Nucleus accumbens (tissue), 56 donors: ENCODE measurements at places on chromosomes 2 and 18.

- no peak for DNase-seq
Measured at GRCh38 chr2:29110916-29111535, 4.2 kb upstream of the CLIP4 start.

DNA sequence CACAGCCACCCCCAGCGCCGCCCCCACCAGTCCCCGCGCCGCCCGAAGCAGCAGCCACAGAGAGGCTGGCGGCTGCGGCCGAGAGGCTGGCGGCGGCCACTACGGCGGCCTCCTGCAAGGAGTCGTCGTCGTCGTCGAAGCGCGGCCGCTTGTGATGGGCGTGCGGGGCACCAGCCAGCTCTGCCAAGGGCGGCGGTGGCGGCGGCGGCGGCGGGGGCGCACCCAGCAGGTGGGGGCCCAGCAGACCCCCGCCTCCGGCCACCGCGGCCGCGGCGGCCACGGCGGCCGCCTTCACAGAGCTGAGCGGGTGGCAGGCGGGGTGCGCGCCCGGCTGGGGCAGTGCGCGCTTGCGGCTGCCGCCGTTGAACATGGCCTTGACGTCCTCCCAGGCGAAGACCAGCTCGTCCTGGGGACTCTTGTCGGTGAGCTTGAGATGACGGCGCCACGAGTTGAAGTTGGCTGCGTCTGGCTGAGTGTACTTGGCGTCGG, 3.3 kb downstream of the SKOR2 start:
- no peak for DNase-seq

GRCh38 chr2:104766683-104767082, 87.2 kb upstream of the POU3F3 start:
- DNase-seq, result no peak

DNA sequence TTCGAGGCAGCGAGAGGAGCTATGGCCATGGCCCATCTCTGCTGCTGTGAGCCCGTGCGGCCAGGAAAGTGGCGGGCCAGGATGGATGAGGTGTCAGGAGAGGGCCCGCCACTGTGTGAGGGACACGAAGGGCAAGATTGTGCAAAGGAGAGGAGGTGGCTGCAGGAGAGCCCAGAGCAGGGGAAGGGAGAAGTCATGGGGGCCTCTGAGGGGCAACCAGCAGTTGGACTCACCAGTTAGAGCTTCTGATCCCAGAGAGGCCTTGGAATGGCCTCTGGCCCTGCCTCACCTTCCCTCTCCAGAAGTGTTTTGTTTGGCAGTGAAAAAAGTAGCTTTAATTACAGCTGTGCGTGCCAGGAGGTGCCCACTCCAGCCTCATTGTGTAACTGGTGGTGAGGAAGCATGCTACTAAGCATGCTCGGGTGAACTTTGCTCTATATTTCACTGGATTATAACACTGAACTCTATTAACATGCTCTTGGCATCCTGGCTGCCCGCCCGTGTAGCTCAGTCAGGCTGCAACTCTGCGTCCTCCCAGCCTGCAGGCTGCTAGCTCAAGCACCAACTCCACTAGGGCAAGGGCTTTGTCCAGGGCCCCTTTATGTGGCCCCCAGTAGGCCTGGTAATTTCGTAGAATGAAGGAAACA, 34.2 kb downstream of the IMPA2 start:
- DNase-seq, result no peak

GRCh38 chr2:26471766-26472706, 5.9 kb downstream of the OTOF start:
- no peak for DNase-seq

- DNase-seq, result no peak
Measured at GRCh38 chr2:69163109-69163508, 150.1 kb downstream of the ANTXR1 start.

- DNase-seq, result no peak
Measured at GRCh38 chr2:63651861-63652651, 63.3 kb downstream of the MDH1 start.

DNA sequence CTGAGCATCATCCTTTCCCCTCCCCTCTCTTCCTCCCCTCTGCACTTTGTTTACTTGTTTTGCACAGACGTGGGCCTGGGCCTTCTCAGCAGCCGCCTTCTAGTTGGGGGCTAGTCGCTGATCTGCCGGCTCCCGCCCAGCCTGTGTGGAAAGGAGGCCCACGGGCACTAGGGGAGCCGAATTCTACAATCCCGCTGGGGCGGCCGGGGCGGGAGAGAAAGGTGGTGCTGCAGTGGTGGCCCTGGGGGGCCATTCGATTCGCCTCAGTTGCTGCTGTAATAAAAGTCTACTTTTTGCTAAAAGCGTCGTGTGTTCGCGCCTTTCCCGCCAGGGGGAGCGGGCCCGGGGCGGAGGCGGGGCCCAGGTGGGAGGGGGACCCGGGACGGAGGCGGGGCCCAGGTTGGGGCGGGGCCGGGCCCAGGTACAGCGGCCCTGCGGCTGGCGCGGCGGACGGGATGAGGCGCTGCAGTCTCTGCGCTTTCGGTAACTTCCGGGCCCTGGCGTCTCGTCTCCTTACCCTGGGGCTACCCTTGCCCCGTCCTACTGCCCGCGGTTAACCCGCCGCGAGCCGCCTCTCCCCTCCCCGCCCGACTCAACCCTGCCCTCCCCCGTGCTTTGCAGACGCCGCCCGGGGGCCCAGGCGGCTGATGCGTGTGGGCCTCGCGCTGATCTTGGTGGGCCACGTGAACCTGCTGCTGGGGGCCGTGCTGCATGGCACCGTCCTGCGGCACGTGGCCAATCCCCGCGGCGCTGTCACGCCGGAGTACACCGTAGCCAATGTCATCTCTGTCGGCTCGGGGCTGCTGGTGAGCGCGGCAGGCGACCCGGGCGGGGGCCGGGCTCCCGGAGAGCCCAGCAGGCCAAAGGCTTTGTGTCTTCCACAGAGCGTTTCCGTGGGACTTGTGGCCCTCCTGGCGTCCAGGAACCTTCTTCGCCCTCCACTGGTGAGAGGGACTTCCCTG, at the start of gene KRTCAP3:
Gene KRTCAP3 (plus strand): TSS at position 424 of the 962 bp plus-strand sequence. CDS start 32 bp downstream, at position 456.
- DNase-seq, result no peak
